ENCODE measurements at places on chromosomes 2 and 18.

- DNase-seq = no peak
Measured at GRCh38 chr2:215749092-215749957, 264.0 kb downstream of the MREG start.

- DNase-seq = no peak
Measured at GRCh38 chr18:52403291-52404021, 63.5 kb downstream of the DCC start.

DNA sequence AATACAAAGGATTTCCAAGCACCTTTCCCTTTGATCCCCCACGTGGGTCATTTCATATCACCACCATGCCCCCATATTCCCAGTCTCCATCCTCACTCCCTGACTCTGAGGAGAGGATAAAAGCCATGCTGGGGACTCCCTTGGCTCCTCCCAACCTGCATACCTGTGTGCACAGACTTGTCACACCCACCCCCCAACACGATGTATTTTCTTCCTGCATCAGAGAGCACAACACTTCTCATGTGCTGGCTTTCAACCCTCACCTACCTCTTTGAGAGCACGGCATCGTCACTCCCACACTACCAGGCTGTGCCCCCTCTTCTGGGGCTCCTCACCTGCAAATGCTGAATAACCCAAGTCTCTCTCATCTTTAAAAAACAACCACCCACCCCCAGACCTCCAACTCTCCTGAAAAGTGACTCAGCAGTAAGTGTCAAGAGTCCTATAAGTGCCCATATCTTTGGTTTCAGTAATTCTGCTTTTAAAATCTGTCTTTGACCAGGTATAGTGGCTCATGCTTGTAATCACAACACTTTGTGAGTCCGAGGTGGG lies 53.1 kb downstream of the AP1S3 start:
- DNase-seq = no peak

GRCh38 chr2:239482778-239483712 lies 82.2 kb upstream of the HDAC4 start:
- DNase-seq = no peak

DNA sequence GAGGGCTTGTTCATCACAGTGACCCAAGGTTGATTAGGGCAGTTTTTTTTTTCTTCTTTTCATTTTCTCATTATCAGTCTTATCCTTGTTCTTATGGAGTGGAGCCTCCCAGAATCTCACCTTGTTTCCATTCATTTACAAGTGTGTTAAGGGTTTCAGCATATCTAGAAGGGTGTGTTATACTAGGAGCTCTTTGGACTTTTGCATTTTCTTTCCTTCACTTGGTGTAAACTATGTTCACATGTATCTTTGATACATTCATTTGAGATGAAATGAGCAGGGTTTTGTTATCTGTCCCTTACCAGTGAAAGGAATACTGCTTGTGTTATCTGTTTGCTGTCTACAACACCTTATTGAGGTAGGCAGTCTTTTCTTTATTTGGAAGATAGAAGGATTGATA lies 96.7 kb downstream of the WDR7 start:
- no peak for DNase-seq

DNA sequence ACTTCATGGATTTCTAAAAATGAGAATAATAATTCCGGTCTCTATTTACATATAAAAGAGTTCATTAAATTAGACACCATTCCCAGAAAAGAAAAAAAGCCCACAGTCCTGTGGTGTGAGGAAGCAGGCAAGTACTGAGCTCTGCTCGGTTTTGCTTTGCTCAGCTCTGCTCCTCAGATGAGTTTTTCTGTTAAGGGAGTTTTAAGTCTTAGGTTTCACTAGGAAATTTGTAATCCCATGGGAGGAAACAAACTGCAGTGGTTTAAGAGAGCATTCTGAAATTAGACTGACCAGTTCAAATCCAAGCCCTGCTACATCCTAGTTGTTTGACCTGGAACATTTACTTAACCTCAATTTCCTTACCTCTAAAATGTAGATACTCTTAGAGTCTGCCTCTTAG lies 338.6 kb upstream of the MMADHC start:
- DNase-seq = no peak

DNA sequence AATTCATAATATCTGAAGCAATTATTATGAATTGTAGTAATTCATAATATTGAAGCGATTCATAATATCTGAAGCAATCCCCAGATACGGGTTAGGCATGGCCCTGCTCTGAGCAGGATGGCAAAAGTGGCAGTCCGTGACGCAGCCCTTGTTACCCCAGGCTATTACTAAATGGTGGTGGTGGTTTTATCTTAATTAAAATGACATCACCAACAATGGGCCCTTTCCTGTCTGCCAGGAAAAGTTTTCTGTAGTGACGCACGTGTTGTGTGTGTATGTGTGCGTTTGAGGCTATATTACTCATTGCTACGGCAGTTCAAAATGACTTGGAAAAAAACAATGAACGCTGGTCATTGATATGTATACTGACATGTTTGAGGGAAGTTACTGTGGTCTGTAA lies 10.6 kb upstream of the MOCOS start:
- no peak for DNase-seq

- DNase-seq = no peak
Measured at GRCh38 chr18:74589811-74590210, 7.9 kb upstream of the ZNF407 start.

DNA sequence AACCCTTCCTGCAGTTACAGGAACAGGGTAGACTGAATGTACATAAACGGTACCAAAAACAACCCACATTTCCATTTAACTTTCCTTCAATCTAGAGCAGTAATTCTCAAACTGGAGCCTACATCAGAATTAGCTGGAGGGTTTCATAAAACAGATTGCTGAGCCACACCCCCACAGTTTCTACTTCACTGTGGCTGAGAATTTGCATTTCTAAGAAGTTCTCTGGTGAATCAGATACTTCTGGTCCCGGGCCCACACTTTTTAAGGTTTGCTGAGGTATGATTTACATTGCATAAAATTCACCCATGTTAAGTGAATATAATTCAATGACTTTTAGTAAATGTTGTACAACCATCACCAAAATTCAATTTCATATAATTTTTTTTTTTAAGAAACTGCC lies 113.7 kb downstream of the SRBD1 start:
- no peak for DNase-seq

DNA sequence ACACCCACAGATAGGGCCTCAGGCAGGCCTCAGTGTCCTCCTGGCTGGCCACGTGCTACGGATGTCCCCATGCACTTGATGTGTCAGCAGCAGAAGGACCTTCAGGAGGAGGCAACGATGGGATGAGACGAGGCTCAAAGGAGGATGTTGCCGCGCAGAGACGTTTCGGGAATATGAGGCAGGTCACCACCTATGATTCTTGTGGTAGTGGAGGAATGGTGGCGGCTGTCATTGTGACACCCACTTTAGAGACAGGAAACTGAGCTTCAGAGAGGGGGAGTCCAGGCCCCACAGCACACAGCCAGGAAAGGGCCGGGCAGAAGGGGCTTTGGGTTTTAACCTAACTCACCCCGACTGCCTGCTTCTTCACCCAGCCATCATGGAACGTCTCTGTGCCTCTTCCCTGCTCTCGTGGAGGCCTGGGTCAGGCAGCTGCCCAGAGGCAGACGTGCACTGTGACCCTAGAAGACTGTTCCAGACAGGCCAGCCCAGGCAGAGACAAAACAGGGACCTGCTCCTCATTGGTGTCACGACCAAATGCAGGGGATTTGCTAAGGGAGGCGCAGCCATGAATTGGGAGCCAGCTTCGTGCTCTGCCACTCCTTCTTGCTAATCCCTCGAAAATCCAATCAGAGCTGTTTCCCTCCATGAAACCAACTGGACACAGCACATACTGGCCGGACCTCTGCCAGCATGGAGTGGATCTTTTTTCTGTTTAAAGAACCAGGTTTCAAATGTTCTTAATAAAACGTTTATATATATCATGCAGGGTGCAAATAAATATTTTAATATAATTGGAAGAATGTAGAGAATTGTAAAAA lies 169.2 kb downstream of the ASB1 start:
- no peak for DNase-seq

DNA sequence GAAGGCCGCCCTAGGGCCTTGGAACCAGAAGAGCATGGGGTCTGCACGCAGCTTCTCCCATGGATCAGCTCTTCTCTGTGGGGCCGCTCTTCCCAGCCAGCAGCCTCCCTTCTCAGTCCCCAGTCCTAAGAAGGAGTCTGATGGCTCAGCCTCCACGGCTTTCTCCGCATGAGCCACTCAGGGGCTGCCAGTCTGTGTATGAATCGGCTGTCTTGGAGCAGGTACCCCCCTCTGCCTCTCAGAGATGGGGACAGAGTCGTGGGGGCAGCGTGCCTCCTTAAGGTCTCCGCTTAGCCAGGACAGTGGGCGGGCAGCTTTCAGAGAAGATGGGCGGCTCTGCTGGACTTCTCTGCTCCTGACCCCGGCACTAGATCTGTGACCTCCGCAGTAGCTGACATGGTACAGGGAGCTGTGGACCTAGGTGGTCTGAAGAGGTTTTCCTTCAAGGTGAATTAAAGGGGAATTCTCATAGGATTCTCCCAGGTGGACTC lies 21.6 kb downstream of the INPP5D start:
- DNase-seq = no peak

- no peak for DNase-seq
Measured at GRCh38 chr2:101577173-101577572, 102.3 kb upstream of the RFX8 start.

DNA sequence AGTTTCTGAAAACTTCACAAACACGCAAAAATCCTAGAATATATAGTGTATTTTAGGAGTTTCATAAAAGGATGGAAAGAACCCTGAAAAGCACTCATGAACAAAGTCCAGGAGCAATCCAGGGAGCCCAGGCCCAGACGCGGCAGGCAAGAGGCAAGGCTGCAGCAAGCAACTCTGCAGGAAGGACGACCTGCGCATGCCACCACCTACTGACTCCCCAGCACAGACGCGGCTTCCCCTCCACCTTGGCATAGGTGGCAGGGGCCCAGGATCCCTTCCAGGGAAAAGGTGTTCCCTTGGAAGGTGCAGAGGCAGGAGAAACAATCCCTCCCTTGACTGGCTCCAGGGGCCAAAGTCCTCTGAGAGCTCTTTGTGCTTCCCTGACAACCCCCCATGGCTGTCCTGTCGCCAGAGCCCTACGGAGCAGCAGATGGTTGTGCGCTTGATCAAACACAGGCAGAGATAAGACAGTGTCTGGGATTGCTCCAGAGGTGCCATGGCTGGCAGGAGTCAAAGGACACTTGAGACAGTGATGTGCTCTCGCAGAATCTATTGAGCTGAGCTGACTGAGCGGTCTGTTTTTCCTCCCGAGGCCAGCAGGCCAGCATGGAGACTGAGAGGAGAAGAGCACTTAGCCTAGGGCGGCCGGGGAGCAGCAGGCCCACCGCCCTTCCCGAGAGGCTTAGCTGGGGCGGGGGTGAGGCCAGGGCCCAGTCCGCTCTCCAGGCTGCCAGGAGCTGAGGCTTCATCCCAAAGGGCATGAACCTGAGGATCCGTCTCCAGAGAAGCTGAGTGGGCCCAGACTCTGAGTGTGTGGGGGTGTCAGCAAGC lies 10.8 kb upstream of the AMER3 start:
- DNase-seq = no peak

DNA sequence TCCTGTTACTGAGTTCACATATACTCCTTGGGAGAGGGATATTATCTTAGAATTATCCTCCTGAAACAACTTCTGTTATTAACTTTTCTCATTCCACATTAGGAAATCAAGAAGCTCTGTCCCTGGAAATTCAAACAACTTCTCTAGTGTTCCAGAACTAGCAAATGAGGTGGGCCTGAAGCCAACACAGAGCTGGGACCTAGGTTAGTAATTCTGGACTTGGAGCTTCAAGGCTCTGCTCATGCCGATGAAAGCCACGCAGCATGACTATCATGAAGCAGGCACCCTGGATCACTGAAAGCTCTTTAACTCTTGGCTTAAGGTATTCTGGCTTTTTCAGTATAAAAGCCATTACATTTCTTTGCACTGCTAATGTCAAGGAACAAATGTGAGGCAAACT lies 242.7 kb downstream of the TGIF1 start:
- DNase-seq = no peak

Data from NCI-H1048 (cell line).